Lower lobe of right lung (tissue), 2 donors: ENCODE measurements at places on chromosomes 12 and 14. TPM values are rescaled to one million over a fixed set of nuclear protein-coding genes. Genes with fewer than 3 reads are reported as not detected.

The RAB15 gene
- total RNA-seq, result 13.8 TPM

The TSFM gene
- 22.6 TPM for total RNA-seq

- DNase-seq, result no peak
Observed at GRCh38 chr14:53252141-53252540, 99.0 kb upstream of the DDHD1 start.

The PTGDR gene
- total RNA-seq, result 2.2 TPM

DNA sequence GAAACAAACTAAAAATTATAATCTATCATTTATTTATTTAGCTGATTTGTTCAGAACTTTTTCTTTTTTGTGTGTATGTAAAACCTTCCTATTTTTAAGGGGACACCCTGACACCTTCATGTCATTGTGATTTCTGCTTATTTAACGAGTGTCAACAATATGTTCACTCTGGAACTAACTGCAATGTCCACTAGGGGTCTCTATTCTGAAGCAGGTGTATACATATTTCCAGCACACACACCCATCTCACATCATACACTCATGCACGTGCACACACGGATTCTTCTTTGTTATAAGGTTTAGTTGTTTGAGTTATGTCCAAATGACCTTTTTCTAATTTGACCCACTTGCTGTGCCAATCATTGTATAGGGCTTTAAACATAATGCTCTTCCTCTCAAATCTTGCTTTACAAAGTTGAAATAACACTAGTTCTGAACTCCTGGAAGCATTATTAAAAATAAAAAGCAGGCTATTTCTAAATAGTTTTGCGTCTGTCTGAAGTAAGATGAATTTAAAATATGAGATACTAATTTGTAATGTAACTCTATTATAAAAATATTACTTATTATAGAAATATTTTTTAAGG lies 15.5 kb downstream of the E2F7 start:
- no peak for DNase-seq

DNA sequence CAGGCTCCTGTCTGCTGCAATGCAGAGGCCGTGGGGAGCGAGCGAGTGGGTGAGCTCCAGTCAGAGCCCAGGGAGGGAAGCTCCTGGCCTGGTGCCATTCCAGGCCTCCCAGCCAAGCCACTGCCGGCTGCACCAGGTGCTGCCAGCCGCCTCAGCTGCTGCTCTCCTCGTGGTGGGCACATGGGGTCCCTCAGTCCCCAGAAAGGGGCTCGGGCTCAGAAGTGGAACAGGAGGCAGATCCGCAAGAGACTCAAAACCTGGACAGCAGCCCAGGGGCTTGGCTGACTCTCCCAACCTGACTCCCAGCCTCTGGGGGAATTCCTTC lies 2.4 kb downstream of the ABCB9 start:
- no peak for DNase-seq

DNA sequence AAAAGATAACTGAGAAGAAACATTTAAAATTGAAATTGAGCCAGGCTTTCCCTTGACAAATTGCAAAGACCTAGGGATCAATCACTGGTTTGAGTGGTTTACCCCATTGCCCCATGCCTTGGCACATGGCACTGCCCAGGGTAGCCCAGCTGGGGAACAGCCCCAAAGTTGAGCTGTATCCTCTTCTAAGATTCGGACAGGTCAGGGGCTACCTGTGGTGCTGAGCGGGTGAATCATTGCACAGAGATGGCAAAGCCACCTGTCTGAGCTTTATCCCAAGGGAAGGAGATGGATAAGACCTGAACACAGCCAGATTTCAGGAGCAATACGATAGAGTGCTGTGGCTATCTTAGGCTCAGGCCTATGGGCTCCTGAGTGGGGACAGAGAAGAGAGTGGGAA lies 7.0 kb downstream of the IFI27L2 start:
- no peak for DNase-seq

GRCh38 chr14:68807148-68807600 lies 14.3 kb upstream of the ZFP36L1 start:
- DNase-seq, result peak; percentile 57

The WNT1 gene
- total RNA-seq, result not detected

DNA sequence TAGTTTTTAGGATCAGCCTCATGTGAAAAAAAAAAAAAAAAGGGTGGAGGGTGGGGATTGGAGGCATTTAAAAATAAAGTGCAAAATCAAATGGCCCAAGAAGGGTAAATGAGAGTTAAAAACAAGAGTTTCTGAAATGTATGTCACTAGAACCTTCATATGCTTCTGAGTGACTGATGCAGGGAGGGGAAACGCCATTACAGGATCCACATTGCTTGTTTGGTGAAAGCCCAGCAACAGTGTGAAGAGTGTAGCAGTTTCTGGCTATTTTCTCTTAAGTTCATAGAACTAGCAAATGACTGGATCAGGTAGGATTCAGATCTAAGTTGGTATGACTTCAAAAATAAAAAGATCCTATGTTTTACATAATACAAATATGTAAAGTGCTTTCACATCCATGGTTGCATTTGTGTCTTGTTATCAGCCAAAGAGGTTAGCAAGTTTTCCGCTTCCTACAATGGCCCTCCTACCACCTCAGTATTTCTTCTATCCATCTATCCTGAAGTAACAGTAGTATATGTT lies 2.9 kb downstream of the CHPT1 start:
- no peak for DNase-seq

- no peak for DNase-seq
Observed at GRCh38 chr14:104385531-104386101, 193.9 kb upstream of the C14orf180 start.

The NR2C1 gene
- 38.2 TPM for total RNA-seq

The TDP1 gene
- total RNA-seq, result 9.6 TPM

DNA sequence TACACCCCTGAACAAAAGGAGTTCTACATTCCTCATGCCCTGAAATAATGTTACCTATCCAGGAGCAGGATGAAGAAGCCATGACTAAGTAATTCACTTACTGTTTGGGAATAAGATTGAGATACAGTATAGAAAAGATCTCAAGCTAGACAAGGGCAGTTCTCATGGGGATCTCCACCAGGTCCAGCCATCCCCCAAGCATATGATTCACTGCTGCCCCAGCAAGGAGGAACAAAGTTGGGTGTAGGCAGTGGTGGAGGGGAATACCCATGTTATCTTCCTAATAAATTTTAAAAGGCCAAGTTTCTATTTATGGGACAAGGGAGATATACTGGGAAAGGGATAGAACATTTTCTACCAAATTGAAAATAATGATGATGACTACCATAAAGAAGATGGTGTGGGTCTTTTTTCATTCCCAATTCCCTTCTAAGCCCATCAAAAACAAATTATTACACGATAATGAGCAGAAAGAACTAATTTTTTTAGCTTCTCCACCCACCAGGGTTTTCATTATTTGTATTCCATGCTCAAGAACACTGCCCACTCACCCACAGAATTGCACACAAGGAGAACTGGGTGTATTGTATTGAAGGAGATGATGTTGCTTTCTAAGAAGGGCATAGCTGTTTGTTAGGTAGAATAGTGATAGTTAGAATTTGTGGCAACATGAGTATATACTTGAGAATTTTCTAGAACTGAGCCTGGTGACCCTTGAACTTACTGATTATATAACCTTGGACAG lies 204.6 kb downstream of the BTG1 start:
- no peak for DNase-seq

DNA sequence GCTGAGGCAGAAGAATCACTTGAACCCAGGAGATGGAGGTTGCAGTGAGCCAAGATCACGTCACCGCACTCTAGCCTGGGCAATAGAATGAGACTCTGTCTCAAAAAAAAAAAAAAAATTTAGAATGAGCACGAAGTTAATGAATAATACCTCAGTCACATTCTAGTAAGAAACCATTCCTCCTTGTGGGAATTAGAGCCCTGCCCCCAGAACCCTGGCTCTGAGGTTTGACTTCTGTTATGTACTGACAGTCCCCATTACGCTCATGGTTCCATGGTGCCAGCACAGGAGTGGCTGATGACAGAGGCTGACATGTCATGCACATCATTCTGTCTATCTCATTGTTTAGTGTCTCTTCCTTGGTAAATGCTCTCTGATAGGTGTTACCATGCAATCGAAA lies 132.6 kb upstream of the FGD4 start:
- DNase-seq, result no peak

GRCh38 chr12:42299392-42300308 lies 26.2 kb downstream of the ZCRB1 start:
- no peak for DNase-seq

DNA sequence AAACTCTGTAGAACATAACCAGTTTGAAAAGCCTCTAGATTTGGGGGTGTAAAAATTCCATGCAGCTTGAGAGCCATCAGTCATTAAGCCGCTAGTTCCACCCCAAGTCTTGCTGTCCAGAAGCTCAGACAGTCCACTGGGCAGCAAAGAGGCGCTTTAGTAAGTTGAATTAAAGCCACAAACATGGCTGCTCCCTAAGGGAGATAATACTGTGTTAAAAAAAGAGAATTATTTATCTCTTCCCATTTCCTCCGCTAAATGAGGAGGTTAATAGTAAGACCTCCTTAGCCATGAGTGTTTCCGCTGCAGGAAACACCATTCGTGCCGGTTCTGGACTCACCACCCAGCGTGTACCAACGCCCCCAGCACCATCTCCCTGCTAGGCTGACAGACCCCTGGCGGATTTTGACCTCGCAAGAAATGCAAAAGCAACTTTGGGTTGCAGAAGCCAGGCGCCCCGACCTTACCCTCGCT lies 536 bp downstream of the TM7SF3 start:
- no peak for DNase-seq

The RDH16 gene
- total RNA-seq, result 0.53 TPM

DNA sequence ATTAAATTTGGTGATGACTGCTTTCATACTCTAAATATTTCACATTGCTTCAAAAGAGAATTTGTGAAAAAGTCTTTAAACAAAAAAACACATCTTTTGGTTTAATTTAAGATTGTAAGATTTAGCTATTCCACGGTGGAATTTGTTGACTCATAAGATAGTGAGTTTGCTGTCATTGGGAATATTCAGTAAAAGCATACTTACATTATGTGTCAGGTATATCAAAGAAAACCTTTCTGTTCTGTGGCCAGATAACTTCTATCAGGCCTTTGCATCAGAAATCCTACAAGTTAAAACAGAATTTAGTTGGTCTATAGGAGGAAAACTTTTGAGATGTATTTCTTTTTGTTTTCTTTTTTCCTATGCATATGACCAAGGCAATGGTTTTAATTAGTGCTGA lies 148.8 kb upstream of the E2F7 start:
- DNase-seq, result no peak

The C3AR1 gene
- total RNA-seq, result 62.1 TPM

DNA sequence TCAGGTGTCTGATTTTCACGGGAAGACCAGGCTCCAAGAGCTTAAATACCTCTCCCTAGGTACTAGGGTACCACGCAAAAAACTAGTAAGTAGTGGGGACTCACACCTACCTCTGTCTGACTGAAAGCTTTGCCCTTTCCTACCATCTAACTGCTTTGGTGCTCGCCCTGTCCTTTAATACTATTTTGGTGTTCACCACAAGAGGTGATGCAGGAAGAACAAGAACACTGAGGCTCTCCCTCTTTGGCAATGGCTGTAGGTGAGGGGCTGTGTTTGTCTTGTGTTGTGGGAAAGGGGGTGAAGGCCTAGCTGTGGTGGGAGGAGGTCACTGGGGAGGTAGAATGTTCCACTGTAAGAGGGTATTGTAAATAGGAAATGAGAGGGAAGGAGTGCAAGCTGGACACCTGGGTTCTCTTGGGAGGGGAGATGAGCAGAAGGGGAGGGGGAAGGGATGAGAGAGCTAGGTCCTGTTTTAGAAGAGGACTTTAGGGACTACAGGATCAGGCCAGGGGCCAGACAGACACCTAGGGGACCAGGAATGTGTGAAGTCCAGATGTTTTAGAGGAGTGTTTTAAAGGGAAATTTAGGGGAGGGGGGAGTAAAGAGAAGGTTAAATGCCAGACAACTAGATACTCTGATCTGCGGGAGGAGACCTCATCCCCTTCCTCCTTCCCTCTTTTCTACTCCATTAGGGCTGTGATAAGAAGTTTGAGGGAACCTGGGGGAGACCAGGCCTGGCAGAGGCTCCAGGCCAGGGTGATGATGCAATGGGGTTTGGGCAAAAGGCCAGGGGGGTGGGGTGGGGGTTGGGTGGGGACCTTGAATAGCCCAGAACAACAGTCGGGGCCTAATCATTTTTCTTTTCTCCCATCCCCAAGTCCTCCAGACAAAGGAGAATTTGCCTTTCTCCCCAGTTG lies 2.1 kb downstream of the ITGA5 start:
- no peak for DNase-seq

- DNase-seq, result peak; percentile 75
Observed at GRCh38 chr12:124387528-124387911, 92.6 kb downstream of the RFLNA start.

- no peak for DNase-seq
Observed at GRCh38 chr12:124233846-124234640, 60.9 kb upstream of the RFLNA start.

DNA sequence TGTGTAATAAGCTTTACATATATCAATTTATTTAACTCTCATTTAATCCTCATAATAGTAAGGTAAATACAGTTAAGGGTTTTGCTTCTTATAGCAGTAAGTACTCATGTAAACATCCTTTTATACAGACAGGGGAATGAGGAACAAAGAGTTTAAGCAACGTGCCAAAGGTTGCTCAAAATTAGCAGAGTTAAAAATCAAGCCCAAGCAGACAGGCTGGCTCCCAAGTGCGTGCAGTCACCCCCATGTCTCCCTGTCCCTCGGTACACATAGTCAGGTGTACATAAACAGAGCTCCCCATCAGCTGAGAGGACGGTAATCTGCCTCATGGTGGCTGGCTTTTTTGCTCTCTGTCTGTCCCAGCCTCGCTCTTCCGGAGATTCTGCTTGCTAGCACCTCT lies 126.4 kb downstream of the DERA start:
- DNase-seq, result no peak

The ADCY4 gene
- total RNA-seq, result 42.7 TPM

The VWF gene
- total RNA-seq, result 468 TPM

DNA sequence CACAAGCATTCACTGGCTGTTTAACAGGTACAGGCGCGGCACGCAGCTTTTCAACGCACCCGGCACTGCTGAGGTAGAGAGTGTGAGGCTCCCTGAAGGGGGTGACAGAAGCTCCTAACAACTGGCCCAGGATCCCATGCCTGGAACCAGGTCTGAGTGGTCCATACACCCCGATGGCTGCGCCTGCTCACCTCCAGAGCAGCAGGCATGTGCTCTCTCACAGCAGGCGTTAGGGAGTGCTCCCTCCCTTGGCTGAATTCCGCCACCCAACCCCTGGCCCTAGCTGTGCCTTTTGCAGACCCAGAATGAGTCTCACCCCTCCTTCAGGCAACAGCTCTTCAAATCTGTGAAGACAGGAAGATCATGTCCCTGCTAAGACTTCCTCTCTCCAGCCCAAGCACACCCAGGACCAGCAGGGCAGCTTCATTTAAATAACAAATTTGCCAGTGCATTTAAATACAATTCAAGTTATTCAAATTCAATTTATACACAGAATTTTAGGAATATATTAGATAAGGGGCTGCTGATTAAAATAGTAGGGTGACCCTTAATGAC lies 86.0 kb downstream of the SETD3 start:
- DNase-seq, result no peak

- no peak for DNase-seq
Observed at GRCh38 chr14:99280852-99281251, 8.9 kb upstream of the BCL11B start.

DNA sequence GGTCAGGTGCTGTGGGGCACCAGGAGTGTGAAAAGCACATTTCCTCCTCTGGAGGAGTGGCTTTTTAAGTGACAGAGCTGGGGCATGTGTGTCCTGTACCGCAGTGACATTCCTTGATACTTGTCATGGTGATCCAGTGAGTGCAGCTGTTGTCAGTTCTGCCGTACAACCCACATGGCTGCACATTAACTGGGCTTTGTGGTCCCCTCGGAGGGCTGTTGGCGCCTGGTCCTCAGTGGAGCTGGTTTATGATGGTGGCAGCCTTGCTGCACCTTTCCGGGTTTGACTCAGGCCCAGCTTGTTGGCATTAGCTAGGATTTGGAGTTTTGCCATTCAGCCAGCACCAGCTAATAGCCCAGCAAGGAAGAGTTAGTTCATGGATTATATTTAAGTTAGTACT lies 77.0 kb downstream of the SLC25A47 start:
- DNase-seq, result no peak
